ENCODE measurements at places on chromosomes 12 and 14.
A peak's percentile ranks its signal among the peaks of the same experiment; 100 is the strongest.

- DNase-seq, result peak; percentile 60
Measured at GRCh38 chr14:20697273-20698017, 8.9 kb downstream of the ANG start.

GRCh38 chr12:111249757-111250156 is 119.1 kb downstream of the PHETA1 start:
- no peak for DNase-seq

GRCh38 chr14:30143627-30144026 is 216.0 kb upstream of the PRKD1 start:
- DNase-seq, result no peak

- no peak for DNase-seq
Measured at GRCh38 chr12:132324841-132325732, 4.3 kb downstream of the GALNT9 start.

- DNase-seq, result no peak
Measured at GRCh38 chr12:76781321-76781720, 17.4 kb downstream of the ZDHHC17 start.

GRCh38 chr12:130463818-130464670 is 126.4 kb downstream of the PIWIL1 start:
- DNase-seq, result no peak

GRCh38 chr12:54195737-54196347 is 7.1 kb upstream of the SMUG1 start:
- no peak for DNase-seq

DNA sequence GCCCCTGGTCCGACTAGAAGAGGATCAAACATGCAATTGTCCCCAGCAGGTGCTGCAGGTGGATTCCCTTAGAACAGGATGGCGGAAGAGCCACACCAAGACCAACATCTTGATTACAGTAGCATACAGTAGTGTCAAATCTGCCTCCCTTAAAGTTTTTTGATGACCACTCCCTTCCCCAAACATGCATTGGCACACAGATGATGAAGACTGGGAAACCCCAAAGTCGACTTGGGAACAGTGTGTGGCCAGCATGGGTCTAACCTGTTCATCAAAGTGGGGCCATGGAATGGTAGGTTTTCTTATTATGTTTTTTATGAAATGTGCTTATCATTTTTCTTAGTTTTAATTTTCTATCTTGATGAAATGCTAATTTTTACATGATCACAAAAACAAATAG is 8.8 kb downstream of the PLXNC1 start:
- DNase-seq, result no peak

GRCh38 chr14:22579236-22579635 is 9.8 kb downstream of the DAD1 start:
- DNase-seq, result no peak

GRCh38 chr14:92534932-92535643 is 21.5 kb downstream of the RIN3 start:
- peak; percentile 13 for DNase-seq

GRCh38 chr12:25904442-25904841 is 54.0 kb upstream of the RASSF8 start:
- DNase-seq, result no peak

GRCh38 chr12:28582672-28583376 is 392.6 kb downstream of the CCDC91 start:
- DNase-seq, result no peak

DNA sequence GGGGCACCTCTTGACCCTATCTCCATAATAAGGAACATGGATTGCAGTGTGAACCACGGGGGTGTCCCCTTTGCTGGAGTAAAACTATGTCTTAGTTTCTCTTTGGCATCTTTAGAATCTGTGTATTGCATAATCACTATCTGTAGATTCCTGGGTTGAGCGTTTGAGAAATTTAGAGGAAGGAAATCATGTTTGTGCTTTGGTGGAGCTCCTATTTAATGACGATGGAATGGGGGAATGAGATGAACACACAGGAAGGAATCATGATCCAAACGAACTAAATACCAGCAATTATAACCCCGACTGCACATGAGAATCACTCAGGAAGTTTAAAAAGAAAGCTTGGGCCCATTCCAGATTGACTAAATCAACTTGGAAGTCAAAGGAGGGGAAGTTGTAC is 1.3 kb upstream of the MYG1 start:
- DNase-seq, result no peak

GRCh38 chr14:75826599-75826998 is 155.2 kb downstream of the TGFB3 start:
- DNase-seq, result no peak

All from activated CD4-positive, alpha-beta T cell treated with anti-CD3 and anti-CD28 coated beads, Interleukin-2, amount 50 U/mL, for 1 hour (primary cell).